Stimulated activated CD8-positive, alpha-beta memory T cell treated with anti-CD3 and anti-CD28 coated beads, Interleukin-4, amount 100 ng/mL, for 1 hour (primary cell): ENCODE measurements at places on chromosomes 11 and 22.

DNA sequence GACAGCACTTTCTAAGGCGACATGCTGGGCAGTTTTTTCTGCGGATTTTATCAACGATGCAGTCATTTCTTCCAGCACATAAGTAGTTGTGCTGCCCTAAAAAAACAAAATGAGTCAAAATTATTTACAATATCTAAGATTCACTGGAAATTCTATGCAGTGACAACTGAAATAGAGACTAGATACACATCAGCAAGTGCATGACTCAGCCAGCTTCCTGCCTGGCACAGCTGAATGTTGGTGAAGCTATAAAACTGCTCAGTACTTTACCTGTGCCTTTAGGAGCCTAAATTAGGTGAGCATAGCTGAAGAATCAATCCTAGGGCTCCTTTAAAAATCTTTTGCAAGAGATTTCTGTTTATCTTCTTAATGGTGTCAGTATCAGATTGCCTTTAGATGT is 37.8 kb downstream of the PGR start:
- no peak for DNase-seq

DNA sequence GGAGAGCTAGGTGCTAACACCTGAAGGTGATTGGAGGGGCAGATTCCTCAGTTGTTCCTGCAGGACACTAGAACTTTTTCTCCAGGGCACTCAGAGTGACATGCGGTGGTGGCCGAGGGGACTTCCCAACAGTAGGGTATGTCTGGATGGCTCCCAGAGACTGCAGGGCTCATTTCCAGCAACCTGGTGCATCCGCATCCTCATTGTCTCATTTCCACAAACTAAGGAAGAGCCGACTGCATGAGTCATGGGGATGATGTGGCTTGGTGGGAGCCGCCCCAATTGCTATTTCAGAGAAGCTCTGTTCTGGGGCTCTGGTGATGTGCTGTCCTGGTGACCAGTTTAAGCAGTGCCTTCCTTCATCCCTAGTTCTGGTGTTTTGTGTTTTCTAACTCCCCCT is 2.8 kb upstream of the ROBO4 start:
- DNase-seq = no peak

GRCh38 chr11:65053827-65054508 is 4.4 kb downstream of the NAALADL1 start:
- no peak for DNase-seq

DNA sequence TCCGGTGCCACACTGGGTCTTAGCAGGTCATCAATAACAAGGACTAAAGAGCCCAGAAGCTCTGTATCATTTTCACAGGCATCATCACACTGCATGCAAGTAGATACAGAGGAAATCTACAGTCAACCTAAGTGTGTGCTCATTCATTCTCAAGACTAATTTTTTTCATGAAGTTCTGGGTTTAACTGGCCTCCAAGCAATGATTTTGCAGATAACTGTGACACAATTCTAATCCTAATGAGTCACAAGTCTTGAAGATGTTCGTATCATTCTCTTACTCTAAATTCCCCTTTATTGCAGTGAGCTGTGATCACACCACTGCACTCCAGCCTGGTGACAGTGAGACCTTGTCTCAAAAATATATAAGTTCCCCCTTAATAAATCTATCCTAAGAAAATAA is 2.5 kb downstream of the OR52W1 start:
- DNase-seq = no peak

- no peak for DNase-seq
These were observed 21.5 kb downstream of the TNRC6B start for GRCh38 chr22:40199223-40199622.

DNA sequence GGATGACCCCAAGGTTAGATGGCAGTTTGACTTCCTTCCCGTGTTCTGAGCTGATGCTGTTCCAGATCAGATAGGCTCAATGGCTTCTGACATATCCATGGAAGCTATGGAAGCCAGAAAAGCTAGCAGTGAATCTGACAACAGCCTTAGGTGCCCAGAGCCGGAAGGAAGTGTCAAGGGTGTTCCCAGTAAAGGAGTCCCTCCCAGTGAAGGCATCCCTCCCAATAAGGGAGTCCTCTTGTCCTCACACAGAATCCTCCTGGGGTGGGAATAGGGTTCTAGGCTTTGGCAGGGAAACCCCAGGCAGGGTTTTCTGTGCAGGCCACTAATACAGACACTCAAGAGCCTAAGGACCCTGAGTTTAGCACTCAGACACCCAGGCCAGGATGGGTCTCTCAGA is 47.0 kb upstream of the ISX start:
- DNase-seq = no peak

DNA sequence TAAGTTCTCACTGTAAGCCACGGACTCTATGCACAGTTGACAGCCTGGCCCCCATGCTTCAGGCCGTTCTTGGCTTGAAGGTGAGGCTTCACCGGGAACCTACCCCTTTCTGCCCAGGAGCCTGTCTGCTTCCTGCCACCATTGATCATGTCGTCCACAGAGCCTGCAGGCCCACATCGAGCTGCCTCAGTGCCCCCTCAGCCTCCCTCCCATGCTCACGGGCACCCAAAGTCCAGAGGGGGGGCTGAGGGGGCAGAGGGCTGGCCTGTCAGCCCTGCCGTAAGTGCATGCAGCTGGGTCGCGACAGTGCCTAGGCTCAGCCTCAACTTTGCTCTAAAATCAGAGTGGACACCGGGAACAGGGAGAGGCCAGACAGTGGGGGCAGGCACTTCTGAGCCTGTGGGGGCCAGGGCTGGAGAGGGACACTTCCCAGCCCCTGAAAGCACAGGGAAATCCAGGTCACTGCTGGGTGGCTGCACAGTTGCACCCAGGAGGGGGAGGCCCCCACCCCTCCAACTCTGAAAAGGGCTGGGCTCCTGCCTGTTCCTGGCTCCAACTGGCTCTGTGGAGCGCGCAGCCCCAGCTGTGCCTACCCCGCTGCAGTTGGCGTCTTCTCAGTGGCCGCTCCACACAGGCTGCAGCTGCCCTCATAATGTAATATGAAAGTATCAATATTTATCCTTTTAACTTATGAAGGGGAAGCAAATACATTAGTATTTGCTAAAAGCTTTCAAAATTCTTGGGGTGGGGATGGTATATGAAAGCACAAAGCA is 598.6 kb downstream of the DLG2 start:
- no peak for DNase-seq

- no peak for DNase-seq
These were observed 9.0 kb upstream of the HTR3B start for GRCh38 chr11:113895367-113896155.

- DNase-seq = no peak
These were observed 119.9 kb downstream of the FEZ1 start for GRCh38 chr11:125376117-125376516.

DNA sequence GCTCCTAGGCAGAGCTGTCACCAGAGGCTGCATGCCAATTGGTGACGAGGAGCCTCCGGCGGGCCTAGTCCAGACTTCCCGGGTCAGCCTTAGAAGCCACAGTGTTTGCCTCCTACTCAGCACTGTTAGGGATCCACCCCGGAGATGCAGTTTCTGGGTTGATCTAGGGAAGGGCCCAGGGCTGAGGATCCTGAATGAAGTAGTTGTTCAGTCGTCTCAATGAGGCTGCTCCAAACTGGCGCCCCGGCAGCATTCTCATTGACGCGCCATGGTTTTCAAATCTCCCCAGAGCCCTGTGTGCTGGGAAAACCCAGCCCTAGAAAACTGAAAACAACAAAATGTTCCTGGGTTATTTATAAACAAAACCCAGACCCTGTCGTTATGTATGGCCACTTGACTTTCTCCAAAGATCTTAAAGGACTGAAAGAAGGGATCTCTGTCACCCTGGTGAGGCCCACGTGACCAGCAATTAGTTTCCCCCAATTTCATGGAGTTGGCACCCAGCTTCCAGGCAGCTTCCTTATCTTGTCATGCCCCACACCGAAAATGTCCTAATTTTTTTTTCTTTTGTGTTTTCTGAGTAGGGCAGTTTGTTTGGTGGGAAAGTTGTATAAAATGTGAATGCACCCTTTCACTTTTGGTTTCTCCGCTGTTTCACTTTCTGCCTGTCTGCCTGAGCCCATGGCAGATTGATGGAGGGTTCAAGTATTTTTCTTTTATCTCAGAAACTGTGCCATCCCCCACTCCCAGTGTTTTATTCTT is 2.0 kb upstream of the EHD1 start:
- no peak for DNase-seq

DNA sequence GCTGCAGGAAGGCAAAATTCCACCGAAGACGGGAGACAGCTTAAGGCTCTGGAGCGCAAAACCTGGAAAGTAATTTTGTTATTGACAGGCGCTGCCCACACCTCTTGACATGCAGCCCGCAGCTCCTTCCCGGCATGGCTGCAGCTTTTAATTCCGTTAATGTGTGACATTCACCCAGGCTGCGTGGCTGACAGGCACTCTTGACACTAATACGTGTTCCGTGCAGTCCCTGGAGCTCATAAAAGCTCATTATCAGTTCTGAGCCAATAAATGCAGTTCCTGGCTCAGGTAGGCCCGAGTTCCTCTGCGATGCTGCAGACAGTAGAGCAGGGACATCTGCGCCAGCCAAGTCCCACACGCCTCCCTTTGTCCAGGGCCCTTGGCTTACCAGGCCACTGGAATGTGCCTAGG is 34.8 kb downstream of the TSPAN18 start:
- DNase-seq = no peak

DNA sequence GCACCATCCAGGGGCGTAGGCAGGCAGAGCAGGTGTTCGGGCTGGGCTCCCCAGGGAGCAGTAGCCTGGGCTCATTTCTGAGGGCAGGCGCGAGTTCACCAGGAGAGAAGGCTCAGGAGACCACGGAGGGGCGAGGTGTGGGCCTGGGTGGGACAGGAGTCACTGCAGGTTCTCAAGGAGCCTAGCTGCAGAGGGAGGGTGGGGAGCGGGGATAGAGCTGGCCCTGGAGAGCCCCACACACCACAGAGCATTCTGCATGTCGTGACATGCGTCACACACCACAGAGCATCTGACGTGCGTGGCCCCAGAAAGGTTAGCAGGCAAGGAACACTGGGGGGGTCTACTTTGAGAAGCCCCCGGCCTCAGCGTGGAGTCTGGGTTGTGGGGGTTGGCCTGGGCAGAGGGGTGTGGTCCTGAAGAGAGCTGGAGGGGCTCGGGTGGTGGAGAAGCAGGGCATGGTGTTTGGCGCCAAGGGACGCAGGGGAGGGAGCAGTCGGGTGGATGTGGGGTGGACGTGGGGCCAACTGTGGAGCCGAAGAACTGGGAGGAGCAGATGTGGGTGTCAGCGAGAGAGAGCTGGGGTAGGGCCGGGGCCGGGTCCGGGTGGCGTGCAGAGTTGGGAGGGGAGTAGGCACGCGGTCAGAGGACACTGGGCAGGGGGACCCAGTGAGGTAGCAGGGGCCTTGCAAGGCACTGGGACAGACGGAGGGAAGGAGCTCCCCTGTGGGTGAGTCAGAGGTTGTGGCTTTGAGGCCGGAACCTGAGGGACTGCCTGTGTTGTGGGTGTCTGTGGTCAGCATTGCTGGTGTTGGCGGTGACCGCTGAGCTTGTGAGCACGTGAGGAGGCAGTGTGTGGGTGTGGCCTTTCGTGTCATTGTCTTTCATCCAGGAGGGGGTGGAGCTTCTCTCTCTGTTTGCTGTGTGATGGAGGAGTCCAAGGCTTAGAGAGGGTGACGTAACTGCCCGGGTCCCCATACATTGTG is 25.5 kb downstream of the CTTN start:
- peak; percentile 14 for DNase-seq

DNA sequence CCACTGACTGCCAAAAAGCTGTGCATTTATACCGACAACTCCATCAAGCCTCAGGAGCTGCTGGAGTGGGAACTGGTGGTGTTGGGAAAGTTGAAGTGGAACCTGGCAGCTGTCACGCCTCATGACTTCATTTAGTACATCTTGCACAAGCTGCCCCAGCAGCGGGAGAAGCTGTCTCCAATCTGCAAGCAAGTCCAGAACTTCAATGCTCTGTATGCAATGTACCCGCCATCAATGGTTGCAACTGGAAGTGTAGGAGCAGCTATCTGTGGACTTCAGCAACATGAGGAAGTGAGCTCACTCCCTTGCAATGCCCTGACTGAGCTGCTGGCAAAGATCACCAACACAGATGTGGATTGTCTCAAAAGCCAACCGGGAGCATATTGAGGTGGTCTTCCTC is at the start of gene SLC22A25:
Gene SLC22A25 (minus strand): TSS at position 67 of the 400 bp plus-strand sequence. CDS start 13,947 bp downstream, outside the sequence.
- no peak for DNase-seq

- no peak for DNase-seq
These were observed 55.0 kb upstream of the GLYAT start for GRCh38 chr11:58786693-58787092.

- no peak for DNase-seq
These were observed 9.5 kb downstream of the STK33 start for GRCh38 chr11:8584511-8584910.

DNA sequence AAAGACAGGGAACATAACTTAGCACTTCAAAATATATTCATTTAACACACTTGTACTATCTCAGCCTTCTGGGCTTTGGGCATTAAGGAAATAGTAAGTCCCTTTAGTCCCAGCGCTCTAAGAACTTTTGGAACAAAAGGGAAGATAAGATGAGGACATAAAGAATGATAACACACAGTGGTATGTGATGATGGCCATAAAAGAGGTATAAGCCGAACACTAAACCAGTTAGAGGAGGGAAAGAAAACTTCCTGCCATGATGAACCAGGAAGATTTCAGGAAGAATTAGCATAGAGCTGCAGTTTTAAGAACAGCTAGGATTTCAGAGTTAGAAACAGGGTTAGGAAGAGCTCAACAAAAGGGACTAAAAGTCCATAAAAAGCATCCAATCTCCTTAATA is 11.8 kb downstream of the SYTL2 start:
- no peak for DNase-seq

DNA sequence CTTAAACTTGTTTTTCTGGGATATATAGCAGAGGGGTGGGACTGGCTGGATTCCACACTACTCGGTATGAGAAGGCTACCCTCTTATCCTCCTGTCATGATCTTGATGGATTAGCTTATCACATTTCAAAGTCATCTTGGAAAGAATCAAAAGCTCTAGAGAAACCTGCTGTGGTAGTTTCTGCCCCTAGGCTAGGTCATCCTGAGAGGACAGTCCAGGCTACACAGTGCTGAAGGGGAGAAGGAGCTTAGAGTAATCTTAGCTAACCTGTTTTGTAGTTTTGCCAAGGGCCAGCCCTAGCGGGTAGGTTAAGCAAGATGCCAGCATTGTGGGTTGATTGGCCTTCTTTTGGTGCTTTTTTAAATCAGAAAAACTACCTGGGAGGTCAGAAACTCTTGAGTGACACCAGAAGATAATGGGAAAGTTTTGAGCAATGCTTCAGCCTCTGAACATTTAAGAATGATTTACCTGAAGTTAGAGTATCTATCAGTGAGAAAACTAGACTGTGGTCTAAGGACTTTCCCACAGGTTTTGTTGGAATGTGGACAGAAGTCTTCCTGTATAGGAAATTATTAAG is 21.3 kb downstream of the PIWIL4 start:
- no peak for DNase-seq

DNA sequence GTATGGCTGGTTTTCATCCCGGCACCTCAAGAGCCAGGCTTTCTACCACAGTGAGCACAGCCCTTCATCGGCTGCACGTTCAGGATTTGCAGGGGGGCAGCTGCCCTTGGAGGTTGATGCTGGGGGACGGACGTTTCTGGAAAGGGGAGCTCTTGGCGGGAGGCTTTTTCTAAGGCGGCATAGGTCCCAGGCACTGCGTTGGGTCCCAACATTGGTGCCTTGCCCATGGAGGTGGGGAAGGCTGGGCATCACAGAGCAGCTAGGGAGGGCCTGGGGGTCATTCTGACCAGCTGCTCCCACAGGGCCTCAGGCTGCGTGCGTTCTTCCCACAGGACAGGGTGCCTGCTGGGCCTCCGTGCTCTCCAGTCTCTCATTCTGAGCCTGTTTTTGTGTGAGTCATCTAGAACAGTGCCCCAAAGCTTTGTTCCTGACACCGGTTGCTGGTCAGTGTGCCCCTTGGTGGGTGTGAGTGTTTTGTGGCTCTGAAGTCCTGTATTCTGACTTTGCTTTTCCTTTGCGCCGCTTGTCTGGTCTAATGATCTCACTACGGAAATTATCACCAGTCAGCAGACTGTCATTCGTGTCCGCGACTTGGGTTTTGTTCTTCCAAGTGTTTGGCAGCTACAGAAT is 275.9 kb downstream of the TBC1D22A start:
- DNase-seq = no peak
